IPS DF 19.7 (cell line): ENCODE measurements at places on chromosomes 6 and 20.
A peak's percentile ranks its signal among the peaks of the same experiment; 100 is the strongest.

DNA sequence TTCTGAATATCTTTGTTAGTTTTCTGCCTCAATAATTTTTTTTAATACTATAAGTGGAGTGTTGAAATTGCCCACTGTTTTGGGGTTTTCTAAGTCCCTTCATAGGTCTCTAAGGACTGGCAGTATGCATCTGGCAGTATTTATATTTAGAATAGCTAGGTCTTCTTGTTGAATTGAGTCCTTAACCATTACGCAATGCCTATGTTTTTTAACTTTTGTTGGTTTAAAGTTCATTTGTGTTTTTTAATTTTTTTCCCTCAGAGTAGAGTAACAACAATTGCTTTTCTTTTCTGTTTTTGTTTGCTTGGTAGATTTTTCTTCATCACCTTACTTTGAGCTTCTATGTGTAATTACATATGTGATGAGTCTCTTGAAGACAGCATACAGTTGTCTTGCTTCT lies 375.9 kb upstream of the EYS start:
- DNase-seq, result no peak

GRCh38 chr6:37221585-37222124 lies 35.9 kb upstream of the TBC1D22B start:
- DNase-seq, result no peak

- DNase-seq, result no peak
These were observed 56.5 kb upstream of the ADGRF1 start for GRCh38 chr6:47098570-47098993.

GRCh38 chr6:105941621-105942412 lies 144.3 kb upstream of the PRDM1 start:
- no peak for DNase-seq

DNA sequence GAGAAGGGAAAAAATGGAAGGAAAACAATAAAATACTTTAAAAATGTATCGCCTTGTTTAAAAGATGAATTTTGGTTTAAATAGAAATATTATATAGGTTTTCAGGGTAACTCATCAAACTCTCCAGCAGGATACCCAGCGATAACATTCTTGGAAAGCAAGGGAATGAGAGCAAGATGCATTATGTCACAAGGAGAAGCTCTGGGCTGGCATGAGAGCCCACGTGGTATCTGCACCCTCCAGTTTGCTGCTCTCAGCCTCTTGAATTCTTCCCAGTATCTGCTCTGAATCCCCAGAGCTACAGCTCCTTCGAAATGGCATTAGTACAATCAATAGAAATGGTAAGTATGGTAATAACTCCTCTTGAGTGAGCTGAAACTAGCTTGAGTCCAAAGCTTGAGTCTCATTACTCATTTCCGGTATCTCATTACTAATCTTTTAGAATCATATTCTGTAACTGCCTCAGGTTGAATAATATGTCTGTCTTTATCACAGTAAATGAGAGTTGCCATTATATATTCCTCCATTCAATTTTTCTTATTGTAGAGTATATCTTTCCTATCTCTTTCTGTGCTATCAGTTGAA lies 4.9 kb upstream of the TMEM242 start:
- DNase-seq, result no peak

GRCh38 chr6:163543321-163543720 lies 128.8 kb downstream of the QKI start:
- DNase-seq, result peak; percentile 48

DNA sequence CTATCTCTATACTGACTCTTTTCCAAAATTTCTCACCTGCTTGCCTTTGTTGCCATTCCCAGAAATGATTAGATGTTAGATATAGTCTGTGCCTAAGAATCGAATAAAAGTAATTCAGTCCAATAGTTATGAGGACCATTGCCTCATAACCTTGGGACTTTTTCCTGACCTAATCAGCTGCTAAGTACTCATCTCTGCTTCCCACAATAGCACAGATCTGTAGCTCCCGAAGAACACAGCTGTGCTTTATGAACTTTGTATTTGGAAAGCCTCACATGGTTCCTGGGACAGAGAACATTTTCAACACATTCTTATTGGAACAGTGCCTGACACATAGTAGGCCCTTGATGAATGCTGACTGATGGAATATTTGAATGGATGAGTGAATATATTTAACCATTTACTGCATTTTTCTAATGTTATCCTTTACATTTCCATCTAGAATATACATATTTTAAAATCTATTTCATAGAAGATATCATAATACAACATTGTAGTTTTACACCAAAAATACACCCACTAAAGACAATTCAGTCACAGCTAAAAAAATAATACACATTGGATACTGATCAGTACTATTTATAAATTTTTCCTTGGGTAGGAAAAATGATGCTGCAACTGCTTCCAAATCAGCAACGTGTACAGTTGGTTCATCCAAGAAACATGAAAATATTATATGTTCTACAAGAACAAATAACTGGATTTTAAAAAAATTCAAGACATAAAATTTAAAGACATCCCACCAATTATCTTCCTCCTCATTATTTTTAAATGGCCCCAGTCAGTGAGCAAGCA lies 53.9 kb downstream of the HS3ST5 start:
- no peak for DNase-seq

- no peak for DNase-seq
These were observed 17.2 kb upstream of the MYT1 start for GRCh38 chr20:64146936-64147477.

DNA sequence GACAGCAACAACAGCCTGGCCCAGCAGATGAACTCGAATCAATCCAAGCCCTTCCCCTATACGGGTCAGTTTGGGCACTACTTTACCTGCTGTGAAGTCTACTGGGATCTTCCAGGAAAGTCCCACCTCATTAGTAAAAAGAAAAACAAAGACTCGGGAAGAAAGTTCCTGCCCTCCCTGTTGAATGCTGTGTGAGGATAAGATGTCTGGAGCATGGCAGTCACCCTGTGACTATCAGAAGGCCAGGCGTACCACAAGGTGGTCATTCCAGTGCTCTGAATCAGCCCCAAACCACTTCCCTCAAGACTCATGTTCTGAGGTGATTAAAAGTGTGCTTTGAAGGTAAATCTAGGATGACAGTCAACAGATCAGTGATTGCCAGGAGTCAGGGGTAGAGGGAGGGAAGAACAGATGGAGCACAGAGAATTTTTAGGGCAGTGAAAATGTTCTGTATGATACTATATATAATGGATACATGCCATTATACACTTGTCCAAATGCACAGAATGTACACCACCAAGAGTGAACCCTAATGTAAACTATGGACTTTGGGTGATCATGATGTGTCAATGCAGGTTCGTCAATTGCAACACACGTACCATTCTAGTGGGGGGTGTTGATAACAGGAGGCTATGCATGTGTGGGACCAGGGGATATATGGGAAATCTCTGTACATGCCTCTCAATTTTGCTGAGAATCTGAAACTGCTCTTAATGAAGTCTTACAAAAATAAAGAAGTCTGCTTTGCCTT lies 14.7 kb downstream of the FKBP1A start:
- no peak for DNase-seq

DNA sequence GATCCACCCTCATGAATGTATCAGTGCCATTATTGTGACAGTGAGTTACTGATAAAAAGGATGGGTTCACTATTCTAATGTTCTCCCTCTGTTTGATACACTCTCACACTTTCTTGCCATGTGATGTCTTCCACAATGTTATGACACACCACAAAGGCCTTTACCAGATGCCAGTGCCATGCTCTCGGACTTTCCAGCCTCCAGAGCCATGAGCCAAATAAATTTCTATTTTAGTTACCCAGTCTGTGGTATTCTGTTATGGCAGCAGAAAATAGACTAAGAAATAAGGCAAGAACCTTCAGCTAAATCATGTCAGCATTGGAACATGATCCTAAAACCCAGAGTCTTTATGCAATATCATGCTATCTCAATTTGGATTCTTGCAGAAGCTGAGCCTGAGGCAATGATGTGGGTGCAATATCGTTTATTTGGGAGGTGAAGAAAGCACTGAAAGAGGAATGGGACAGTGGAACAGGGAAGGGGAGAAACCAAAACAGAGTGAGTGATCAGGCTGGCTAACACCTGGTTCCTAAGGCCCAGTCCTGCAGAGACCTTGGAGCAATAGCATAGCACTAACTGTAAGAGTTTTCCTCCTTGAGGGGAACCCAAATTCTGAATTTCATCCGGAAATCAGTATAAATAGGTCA lies 130.4 kb upstream of the LRFN2 start:
- no peak for DNase-seq

GRCh38 chr6:161369339-161369738 lies 95.5 kb upstream of the AGPAT4 start:
- DNase-seq, result no peak

DNA sequence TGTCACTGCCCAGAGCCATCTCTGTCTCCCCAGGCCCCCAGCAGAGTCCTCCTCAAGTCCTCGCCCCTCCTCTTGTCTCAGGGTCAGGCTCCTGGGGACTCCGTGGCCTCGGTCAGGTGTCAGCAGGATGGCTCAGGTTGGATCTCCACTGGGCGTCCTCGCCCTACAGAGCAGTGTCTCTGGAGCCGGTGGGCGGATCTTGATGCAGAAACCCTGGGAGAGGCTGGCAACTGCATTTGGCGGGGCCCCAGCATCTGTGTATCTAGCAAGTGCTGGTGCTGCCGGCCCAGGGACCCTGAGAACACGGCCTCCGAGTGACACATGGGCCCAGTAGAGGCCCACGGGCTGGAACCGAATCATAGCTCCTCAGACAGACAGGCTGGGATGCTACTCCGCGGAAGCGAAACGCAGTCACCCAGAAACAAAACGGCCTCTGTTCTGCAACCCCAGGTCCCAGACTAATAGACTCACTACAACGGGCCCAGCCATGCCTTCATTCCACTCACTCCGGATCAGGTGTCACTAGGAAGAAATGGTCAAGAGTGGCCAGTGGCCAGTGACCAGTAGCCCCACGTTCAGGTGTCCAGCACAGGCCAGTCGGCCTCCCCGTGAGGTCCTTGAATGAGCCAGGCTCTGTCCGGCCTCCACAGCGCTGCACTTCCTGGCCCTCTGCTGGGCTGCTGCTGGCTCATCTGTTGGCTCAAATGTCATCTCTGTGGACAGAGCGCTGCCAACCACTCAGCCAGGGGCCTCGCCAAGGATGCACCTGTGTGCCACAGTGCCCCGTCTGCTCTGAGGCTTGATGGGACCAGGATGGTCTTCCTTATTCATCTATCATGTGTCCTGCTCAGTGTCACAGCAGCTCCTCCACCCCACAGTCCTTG lies 12.6 kb upstream of the FRMD1 start:
- no peak for DNase-seq

DNA sequence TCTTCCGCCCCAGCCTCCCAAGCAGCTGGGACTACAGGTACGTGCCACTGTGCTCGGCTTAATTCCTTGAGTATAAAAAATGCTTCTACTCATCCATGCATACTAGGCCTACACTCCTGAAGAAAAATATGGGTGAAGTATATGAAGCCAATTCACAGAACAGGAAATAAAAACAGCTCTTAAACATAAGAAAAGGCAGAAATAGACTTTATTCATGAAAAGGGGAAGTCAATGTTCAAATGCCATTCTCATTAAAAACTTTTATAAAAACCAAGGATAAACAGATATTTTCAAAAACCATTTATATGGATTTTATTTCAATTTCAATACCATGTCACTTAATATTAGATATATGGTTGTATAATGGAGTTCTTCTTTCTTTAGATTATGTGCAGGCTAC lies 18.3 kb downstream of the SERPINB9 start:
- no peak for DNase-seq

GRCh38 chr6:148175550-148176188 lies 167.0 kb upstream of the SASH1 start:
- DNase-seq, result no peak

DNA sequence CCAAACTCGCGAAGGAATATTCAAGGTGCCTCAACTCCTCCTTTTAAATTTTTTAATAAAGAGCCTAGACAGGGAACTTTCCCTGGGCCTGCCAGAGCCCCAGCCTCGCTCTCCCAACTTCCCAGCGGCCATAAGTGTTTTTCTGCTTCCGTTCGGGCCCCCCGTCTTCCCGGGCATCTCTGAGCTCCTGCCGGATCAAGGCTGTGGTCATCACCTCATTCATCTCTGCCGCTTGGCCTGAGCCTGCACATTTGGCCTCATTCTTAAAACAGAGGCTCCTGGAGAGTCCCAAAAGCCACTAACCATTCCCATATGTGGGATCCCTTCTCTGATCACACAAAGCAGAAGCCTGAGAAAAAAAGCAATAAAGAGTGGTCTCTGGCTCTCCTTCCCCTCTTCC lies 969.1 kb upstream of the DEFB115 start:
- DNase-seq, result no peak

DNA sequence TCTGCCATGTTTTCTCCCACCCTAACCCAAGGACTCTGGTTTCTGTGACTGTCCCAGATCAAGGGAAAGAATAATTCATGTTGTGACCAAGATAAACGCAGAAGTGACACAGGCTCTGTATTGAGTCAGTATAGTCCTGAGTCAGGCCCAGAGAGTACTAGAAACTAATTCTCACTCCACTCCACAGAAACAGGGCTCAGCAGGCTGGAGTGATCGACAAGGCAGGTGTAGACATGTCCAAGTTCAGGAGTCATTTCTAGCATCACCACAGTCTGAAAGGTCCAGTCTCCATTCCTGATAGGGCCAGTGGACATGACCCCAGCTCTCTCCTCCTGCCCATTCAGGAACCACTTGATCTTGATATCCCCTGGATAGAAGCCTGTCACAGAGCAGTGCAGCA lies 2.7 kb downstream of the HLA-DOB start:
- no peak for DNase-seq

DNA sequence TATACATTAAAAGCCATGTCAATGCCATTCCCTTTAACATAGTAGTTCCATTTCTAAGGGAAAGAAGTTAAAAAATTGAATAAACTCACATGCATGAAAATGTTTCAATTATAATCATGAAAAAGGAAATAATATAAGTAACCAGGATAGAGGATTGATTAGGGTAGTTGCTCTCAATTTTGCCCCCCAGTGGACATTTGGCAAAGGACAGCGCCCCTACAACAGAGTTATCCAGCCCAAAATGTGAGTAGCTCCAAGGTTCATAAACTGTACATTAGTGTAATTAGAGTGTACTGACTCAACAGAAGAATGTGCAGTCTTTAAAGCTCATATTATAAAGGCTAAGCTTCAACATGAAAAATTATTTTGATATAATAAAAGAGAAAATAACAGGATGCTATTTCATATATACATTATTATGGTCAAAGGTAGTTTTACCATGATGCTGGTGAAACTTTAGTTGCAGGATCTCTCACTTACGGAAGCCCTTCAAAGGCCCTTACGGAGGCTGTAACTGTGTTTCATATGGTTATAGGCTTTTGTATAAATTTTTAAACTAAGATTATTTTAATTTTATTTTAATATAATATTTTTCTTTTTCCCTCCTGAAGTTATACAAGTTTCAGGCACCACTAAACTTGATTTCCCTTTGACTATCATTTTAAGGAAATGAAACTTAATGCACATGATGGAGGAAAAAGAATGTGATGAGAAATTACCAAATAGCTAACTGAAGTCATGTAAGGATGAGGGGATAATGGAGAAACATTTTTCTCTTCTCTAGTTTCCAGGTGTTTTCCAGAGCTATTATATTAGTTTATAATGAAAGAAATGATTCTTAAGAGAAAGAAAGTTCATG lies 403.6 kb downstream of the PLCB1 start:
- DNase-seq, result no peak
